Mesothelial cell of epicardium (in vitro differentiated cells): ENCODE measurements at places on chromosomes 11 and 22. TPM values are rescaled to one million over a fixed set of nuclear protein-coding genes. Genes with fewer than 3 reads are reported as not detected.

DNA sequence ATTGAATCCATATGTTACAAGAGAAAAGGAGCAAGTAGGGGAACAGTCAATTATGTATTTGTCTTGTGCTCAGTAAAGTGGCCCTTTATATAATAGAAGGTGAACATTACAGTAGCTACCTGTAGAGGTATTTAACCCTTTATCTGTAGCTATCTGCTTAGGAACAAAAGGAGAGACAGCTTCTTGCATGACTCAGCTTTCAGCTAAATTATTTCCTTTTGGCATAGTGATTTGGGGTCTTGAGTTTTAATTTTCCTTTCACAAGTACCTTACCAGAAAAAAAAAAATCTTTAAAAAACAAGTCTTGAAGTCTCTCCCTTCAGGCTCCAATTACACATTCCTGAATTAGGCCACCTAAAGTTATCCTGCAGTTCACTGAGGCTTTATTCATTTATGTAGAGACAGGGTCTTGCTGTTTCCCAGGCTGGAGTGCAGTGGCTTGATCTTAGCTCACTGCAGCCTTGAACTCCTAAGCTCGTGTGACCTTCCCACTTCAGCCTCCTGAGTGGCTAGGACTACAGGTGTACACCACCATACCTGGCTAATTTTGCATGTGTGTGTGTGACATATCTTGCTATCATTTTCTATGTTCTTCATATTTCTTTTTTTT is 32.6 kb upstream of the RCE1 start:
- H3K27me3 ChIP-seq: no peaks in the 10 kb centered on the region
- H3K4me1 ChIP-seq: no peaks in the 10 kb centered on the region
- no peak overlapping the region for H3K4me3 ChIP-seq
- H3K36me3 ChIP-seq: peaks cover 11% of the 10 kb centered on the region

NCF4 gene
- not detected in 3 replicates for total RNA-seq

DNA sequence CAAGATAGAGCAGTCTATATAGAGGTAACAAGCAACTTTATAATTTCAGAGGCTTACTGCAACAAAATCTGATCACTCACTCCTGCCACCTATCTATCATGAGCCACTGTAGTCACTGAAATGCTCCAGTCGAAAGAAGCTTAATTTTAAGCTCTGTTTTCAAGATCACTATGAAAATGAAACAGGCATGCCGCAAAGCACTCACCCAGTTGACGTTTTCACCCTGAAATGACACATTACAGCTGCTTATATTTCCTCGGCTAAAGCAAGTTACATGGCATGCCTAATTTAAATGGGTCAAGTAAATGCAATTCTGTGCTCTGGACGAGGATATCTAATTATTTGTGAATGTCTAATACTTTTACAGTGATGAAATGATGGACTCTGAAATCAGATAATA is 616.3 kb downstream of the FAM181B start:
- no peak overlapping the region for H3K27ac ChIP-seq
- H3K4me1 ChIP-seq: peaks cover 3% of the 10 kb centered on the region
- no peaks in the 10 kb centered on the region for H3K36me3 ChIP-seq
- H3K4me3 ChIP-seq: no peak overlapping the region

GRCh38 chr11:82507288-82507687 is 226.4 kb downstream of the FAM181B start:
- no peak for DNase-seq
- no peak overlapping the region for H3K4me3 ChIP-seq

OR52I1 gene
- not detected in 3 replicates for total RNA-seq

DNA sequence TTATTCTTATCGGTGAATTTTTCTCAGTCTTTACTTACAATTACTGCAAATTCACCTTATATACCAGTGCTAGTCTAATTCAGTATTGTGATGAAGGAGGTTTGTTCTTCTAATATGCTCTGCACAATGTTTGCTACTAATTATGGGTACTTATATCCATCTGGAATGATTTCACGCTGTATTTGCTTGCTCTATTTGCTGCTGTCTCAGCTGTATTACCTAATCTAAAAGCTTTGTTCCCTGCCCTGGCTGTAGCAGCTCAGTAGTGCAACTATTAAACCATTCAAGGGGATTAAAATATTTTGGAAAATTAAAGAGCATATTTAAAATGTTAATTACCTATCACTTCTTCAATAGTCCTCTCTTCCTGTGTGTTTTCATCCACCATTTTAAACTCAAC is 375.3 kb downstream of the LUZP2 start:
- DNase-seq: no peak
- no peaks in the 10 kb centered on the region for H3K27me3 ChIP-seq
- H3K27ac ChIP-seq: no peak overlapping the region
- peaks cover 25% of the 10 kb centered on the region for H3K4me1 ChIP-seq
- no peak overlapping the region for H3K4me3 ChIP-seq

DNA sequence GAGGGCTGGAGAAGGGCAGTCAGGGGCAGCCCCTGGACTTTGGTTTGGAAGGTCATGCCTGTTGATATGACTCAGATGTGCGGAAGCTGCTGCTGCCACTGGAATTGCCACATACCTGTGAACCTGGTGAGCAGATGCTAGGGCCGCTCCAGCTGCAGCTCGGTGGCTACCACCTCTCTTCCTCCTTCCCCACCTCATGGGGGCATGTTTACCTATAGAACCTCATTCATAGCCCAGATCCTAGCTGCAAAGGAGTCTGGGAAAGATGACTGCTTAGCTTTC is 17.5 kb upstream of the TSPAN18 start:
- no peaks in the 10 kb centered on the region for H3K36me3 ChIP-seq
- no peak for DNase-seq
- no peak overlapping the region for H3K4me3 ChIP-seq
- peaks cover 27% of the 10 kb centered on the region for H3K4me1 ChIP-seq

DNA sequence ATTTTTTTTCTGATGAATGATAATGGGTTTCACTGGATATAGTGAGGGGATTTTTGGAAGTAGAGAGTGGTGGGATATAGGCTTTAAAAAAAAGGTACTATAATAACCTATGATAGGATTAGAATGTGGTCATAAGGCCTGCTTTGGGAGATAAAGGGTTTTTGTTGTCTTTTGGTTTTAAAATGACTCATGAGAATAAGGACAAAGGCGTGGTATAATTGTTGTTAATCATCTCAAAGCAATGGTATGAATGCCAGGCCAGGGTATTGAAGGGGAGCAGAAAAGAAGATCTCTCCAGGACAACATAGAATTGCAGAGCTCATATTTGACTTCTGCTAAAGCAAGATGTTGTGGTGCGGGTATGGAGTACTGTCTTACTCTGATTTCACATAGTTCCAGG is 579.4 kb downstream of the JRKL start:
- no peak overlapping the region for H3K27ac ChIP-seq
- no peaks in the 10 kb centered on the region for H3K27me3 ChIP-seq
- DNase-seq: no peak

DNA sequence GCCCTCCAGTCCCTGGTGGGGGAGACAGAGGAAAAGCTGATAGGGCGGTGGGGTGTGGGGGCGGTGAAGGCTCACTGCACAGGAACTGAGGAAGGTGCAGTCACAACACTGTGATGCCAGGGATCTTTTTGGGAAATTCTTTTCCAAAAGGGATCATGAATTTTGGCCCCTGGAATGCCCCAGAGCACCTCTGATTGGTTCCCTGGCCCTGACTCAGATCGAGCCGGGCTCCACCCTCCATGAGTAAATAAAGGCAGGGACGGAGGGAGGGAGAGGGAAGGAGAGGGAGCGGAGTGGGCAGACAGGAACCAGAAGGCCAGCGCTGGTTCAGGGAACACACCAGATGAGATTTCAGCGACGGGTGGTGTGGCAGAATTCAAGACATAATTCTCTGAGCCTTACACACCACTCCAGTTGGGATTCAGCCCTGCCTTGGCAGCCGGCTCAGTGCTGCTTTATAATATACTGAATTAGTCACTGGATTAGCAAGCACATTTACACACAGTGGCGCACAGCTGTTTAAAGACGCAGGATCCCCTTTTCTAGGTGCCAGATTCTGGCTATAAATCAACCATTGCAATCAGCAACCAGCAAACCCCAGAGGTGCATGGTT is 80.3 kb downstream of the ETS1 start:
- peak overlapping the region; percentile 76 for H3K27ac ChIP-seq
- peaks cover 62% of the 10 kb centered on the region for H3K4me1 ChIP-seq
- no peaks in the 10 kb centered on the region for H3K36me3 ChIP-seq
- DNase-seq: no peak
- H3K4me3 ChIP-seq: no peak overlapping the region

HEPHL1 gene
- total RNA-seq: not detected in 3 replicates

DNA sequence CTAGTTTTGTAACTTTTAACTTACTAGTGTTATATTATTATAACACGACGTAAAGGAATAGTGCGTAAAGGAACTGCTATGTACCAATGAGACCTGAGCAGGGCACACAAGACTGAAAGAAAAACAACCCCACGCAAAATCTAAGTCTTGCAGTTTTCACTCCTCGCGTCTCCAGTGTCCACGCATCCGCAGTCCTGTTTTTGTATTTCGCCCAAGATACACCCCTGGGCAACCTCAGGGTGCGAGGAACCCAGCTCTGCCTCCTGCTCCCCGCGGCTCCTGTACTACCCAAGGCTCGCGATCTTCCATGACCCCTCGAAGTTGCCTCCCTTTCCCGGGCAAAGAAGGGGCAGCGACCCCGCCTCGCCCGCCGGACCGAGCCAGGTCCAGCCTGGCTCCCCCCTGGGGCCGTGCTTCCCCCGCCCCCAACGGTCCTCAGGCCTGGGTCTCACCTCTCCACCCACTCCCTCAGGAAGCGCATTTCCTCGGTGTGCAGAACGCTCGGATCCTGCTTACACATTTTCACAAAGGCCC is 393 bp downstream of the ST13 start:
- H3K4me3 ChIP-seq: peak overlapping the region; percentile 96
- H3K4me1 ChIP-seq: peaks cover 55% of the 10 kb centered on the region
- peak; percentile 20 for DNase-seq
- peak overlapping the region; percentile 100 for H3K27ac ChIP-seq
- H3K27me3 ChIP-seq: no peaks in the 10 kb centered on the region
- peaks cover 5% of the 10 kb centered on the region for H3K36me3 ChIP-seq

ARRB1 gene
- 15.9 to 17.5 TPM (median 16.5 TPM) in 3 replicates for total RNA-seq

DNA sequence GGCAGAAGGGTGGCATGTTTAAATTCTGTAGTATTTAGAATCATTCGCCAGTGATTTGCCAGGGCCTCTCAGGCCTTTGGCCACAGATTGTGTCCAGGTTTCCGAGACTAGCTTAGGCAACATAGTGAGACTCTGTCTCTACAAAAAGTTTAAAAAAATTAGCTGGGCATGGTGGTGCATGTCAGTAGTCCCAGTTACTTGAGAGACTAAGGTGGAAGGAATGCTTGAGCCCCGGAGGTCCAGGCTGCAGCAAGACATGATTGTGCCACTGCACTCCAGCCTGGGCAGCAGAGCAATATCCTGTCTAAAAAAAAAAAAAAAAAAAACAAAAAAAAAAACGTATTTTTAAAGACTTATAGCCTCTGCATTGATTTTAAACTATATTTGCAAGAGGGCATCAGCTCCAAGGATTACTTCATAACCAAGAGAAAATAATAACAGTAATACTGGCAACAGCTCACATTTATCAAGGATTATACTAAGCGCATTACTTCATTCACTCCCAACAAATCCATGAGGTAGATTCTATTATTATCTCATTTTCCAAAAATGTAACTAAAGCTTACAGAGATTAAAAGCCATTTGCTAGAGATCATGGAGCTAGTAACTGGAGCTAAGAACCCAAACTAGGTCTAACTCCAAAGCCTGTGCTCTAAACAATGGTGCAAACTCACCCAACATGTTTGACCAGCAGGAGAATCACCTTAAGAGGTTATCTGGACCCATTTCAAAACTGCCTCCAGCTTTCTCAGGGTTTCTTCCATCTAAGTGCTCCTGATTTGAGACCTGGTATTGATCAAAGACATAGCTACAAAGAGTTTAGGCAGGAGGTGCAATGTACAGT is 32.6 kb upstream of the SLC6A5 start:
- no peaks in the 10 kb centered on the region for H3K4me1 ChIP-seq
- peaks cover 13% of the 10 kb centered on the region for H3K27me3 ChIP-seq
- no peak for DNase-seq
- no peak overlapping the region for H3K27ac ChIP-seq
- no peak overlapping the region for H3K4me3 ChIP-seq

SESN3 gene
- 118 to 130 TPM (median 123 TPM) in 3 replicates for total RNA-seq

FAM83F gene
- total RNA-seq: 6.5 to 8.0 TPM (median 7.2 TPM) in 3 replicates

- H3K4me3 ChIP-seq: no peak overlapping the region
- no peaks in the 10 kb centered on the region for H3K4me1 ChIP-seq
- peaks cover 11% of the 10 kb centered on the region for H3K36me3 ChIP-seq
- no peaks in the 10 kb centered on the region for H3K27me3 ChIP-seq
- H3K27ac ChIP-seq: no peak overlapping the region
- no peak for DNase-seq
Observed at GRCh38 chr11:77259641-77260040, 41.8 kb downstream of the GDPD4 start.

USP47 gene
- 65.2 to 69.0 TPM (median 68.1 TPM) in 3 replicates for total RNA-seq

RFPL2 gene
- total RNA-seq: 0.36 to 0.53 TPM (median 0.40 TPM) in 3 replicates

GRCh38 chr11:31973172-31973571 is 117.7 kb upstream of the RCN1 start:
- peaks cover 37% of the 10 kb centered on the region for H3K27me3 ChIP-seq
- no peaks in the 10 kb centered on the region for H3K36me3 ChIP-seq
- no peak overlapping the region for H3K4me3 ChIP-seq
- no peak overlapping the region for H3K27ac ChIP-seq
- no peak for DNase-seq

- H3K27ac ChIP-seq: no peak overlapping the region
- H3K36me3 ChIP-seq: no peaks in the 10 kb centered on the region
- H3K27me3 ChIP-seq: peaks cover 29% of the 10 kb centered on the region
- no peaks in the 10 kb centered on the region for H3K4me1 ChIP-seq
- H3K4me3 ChIP-seq: no peak overlapping the region
- no peak for DNase-seq
Observed at GRCh38 chr22:38831166-38831945, 12.5 kb downstream of the NPTXR start.

DNA sequence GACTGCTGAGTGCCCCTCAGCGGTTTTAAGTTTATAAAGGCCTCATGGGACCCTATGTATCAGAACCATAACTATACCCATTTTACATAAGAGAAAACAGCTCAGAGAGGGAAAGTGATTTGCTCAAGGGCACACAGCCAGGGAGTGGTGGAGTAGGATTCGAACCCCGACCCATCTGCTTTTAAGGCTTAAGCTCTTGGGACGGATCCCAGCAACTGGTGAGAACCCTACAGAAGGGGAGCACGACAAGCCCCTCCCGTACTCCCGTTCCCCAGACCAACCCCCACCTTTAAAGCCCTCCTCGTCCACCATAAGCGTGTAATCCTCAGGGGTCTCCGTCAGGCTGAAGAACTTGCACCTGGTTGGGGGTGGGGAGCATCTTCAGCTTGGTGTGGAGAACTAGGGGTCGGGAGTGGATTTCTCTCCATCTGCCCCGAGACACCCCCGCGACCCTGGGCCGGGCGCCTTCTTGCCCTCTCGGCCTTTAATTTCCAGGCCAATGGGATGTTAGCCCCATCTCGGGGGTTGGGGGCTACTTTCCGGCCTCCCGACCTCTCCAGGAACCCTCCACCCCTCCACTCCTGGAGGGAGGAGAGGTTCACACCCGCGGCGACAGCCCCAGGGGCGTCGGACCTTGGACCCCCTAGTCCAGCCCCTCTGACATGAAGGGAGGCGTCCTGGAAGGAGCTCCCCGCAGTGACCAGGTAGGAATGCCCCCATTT is 725 bp downstream of the CASTOR1 start:
- peak overlapping the region; percentile 70 for H3K4me3 ChIP-seq
- no peaks in the 10 kb centered on the region for H3K27me3 ChIP-seq
- H3K4me1 ChIP-seq: peaks cover 15% of the 10 kb centered on the region
- peaks cover 12% of the 10 kb centered on the region for H3K36me3 ChIP-seq
- H3K27ac ChIP-seq: peak overlapping the region; percentile 84
- no peak for DNase-seq

- no peaks in the 10 kb centered on the region for H3K36me3 ChIP-seq
- DNase-seq: no peak
- no peak overlapping the region for H3K4me3 ChIP-seq
- H3K27me3 ChIP-seq: peaks cover 54% of the 10 kb centered on the region
Observed at GRCh38 chr11:119920666-119921387, 191.8 kb upstream of the NECTIN1 start.

CASP5 gene
- not detected in 3 replicates for total RNA-seq
